K562 (cell line): ENCODE measurements at places on chromosomes 3 and 15. TPM values are rescaled to one million over a fixed set of nuclear protein-coding genes. Genes with fewer than 3 reads are reported as not detected.

Gene P2RY1
- polyA plus RNA-seq: 17.8 and 18.4 TPM in 2 replicates

Gene ALDH1A2
- 347 and 404 TPM in 2 replicates for polyA plus RNA-seq

Gene XCR1
- polyA plus RNA-seq: not detected in 2 replicates

Gene C2CD4B
- 0.11 TPM in 1 of 2 replicates, not detected in the other for polyA plus RNA-seq

Gene MAN2A2
- polyA plus RNA-seq: 114 and 121 TPM in 2 replicates

Gene ARPP19
- polyA plus RNA-seq: 40.6 and 46.8 TPM in 2 replicates

Gene ERC2
- polyA plus RNA-seq: 0.04 and 0.08 TPM in 2 replicates

Gene DPH6
- 12.7 and 14.4 TPM in 2 replicates for polyA plus RNA-seq
